Breast epithelium (tissue), 4 donors: ENCODE measurements at places on chromosomes 7 and 10. TPM values are rescaled to one million over a fixed set of nuclear protein-coding genes. Genes with fewer than 3 reads are reported as not detected.

Gene LRRN3
- 2.4 TPM for total RNA-seq

Gene POM121C
- total RNA-seq, result 19.0 TPM

Gene DPP6
- total RNA-seq, result not detected

Gene EFCAB10
- total RNA-seq, result not detected

Gene SLC13A1
- not detected for total RNA-seq

Gene SEMA3E
- 4.3 TPM for total RNA-seq
